ENCODE measurements at places on chromosomes 2 and 18.

DNA sequence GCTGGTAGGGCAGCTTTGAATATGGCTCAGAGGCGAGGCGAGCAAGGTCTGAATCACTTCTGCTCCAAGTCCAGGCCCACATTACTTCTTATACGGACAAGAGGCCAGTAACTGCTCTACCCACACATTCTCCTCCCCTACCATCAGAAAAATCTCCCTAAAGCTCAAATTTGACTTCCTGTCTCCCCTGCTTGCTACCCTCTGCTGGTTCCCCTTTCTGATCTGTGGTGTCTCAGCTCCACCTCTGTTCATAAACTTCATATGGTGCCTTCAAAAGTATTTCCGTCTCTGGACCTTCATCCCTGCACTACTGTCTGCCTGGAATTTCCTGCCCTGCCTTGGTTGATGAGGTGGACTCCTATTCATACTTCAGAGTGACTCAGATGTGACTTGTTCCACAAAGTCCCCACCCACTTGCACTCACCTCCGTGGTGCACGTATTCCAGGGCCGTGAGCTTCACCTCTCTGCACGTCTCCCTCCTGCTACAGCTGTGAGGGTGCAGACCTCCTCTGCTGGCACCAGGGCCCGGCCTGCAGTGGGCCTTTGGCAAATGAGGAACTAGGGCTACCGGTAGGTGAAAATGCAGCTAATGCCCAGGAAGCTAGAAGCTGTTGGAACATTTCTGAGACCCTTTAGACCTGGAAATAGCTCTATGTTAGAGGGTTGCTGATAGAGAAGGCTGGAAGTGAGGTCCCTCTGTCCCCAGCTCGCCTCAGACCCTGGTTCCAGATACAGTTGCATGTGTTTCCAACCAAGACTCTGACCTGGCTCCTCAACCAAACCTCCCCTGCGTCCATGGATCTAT lies 24.6 kb upstream of the KCMF1 start:
- no peak for DNase-seq

DNA sequence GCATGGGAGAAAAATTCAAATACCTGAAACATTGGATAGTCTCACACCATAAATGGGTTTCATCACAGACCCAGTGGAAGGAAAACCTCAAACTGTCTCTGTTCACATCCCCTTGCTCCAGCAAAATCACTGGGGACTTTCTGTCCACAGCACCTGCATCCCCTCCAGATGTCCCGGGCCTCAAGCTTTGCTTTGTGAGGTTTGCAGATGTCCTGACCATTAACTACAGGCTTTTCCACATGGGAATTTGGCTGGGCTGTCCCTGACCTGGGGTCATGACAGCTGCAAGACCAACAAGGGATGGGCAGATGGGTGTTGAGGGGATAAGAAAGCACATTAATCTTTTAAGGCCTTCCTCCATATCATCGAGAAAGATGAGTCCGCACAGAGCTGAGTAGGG lies 427.9 kb downstream of the TXNL1 start:
- DNase-seq, result no peak

GRCh38 chr18:41391616-41392595 lies 563.1 kb upstream of the PIK3C3 start:
- DNase-seq, result no peak

GRCh38 chr2:46984642-46985476 lies 69.3 kb upstream of the MCFD2 start:
- DNase-seq, result peak; percentile 82

DNA sequence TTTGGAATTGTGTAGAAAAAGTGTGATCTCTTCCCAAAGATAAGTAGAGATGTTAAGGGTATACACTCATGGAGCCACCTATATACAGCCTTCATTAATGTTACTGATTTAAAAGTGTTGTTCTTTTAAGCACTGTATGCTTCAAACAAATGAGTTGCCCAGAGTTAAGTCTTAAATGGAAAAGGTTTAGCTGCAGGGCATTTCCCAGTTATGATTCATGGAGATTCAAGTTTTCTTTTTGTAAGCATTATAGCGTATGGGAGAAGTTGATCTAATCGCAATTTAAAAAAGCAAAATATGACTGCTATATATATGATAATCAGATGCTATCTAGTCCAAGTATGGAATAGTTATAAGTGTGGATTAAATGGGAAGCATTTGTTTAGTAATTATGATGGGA lies 4.8 kb downstream of the PDK1 start:
- DNase-seq, result no peak

- DNase-seq, result peak; percentile 81
These were observed 4.2 kb upstream of the CNNM3 start for GRCh38 chr2:96811917-96812316.

- DNase-seq, result no peak
These were observed 2048.0 kb downstream of the SUCLG1 start for GRCh38 chr2:82411071-82411470.

- DNase-seq, result no peak
These were observed 11.4 kb downstream of the WDSUB1 start for GRCh38 chr2:159275111-159275510.

DNA sequence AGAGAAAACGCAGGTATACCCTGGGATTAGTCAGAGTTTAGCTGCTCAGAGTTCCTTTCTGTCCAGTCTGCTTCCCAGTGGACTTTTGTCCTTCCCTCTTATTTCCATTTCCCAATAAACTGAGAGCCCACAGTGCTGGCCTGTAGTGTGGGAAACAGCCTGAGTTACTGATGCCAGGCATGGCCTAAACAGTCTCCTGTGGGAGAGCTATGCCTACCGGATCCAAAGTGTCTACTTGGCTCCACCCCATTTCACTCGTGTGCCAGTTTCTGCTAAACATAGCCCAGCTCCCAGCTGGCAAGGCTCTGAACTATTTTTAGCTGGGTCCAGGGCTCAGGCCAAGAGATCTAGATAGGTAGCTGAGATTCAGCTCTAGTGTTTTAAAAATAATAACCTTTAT lies 15.6 kb upstream of the PPP1CB start:
- DNase-seq, result peak; percentile 95

- no peak for DNase-seq
These were observed 31.0 kb downstream of the EIF2AK3 start for GRCh38 chr2:88596141-88596830.

- DNase-seq, result no peak
These were observed 116.8 kb upstream of the EPC2 start for GRCh38 chr2:148527488-148528340.

DNA sequence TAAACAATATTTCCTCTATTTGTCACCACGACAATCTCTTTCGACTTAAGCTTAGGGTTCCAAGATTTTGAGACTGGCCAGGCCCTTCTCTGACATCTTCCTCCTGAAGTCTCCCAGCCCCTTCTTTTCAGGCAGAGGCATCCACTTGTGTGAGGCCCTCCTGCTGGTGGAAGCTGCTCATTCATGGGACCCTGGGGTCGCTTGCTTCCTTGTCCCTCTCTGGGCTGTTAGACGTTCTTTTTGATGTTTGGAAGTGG lies 188.2 kb upstream of the APCDD1 start:
- no peak for DNase-seq

GRCh38 chr2:229249536-229249935 lies 21.6 kb downstream of the PID1 start:
- DNase-seq, result no peak

DNA sequence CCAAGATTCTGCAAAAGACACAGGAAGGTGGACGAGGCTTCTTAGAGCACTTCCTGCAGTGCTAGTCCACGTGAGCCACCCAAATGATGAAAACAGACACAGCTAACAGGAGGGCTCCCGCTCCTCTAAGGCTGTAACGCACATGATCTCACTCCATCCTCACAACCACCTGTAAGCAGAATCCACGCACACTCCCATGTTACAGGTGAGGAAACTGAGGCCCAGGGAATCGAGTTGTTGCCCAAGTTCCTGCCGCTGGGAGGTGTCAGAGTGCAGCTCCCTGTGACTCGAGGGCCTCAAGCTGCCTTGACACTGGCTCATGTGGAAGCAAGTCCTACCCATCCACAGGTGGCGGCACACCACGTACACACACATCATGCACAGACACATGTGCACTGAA lies 4.4 kb downstream of the DNMT3A start:
- DNase-seq, result no peak

DNA sequence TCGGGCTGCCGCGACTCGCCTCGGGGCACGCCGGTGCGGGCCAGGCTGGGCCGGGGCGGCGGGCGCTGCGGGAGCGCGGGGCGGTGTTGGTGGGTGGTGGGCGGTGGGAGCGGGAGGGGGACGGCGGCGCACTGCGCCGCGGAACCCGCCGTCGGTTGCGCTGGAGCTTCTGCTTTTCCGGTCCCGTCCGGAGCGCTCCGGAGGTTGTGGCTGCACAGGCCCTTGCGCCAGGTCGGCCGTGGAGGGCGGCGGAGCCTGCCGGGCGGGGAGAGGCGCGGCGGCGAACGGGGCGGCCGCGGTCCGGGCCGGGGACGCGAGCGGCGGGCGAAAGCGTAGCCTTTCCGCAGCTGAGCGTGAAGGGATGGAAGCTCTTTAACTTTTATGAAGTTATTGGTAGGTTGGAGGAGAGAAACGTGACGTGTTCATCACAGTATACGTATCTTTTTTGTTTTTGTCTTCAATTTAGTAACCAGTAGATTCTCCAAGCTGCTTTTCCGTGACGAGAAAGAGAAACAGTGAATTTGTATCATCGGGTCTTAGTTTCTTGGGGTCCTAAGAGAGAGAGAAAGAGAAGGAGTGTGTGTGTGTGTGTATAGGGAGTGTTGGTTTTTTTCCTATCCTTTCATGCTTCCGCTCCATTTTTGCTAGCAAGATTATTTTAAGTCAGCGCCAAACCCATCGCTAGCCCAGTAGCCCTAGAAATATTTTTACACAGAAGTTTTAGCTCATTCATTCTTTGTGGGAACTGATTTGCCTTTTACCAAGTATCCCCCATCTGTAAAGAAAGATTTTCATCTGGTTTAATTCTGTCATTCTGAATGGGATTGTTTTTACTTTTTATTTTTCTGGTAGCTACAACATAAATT lies 535 bp downstream of the ATG4B start:
- no peak for DNase-seq

DNA sequence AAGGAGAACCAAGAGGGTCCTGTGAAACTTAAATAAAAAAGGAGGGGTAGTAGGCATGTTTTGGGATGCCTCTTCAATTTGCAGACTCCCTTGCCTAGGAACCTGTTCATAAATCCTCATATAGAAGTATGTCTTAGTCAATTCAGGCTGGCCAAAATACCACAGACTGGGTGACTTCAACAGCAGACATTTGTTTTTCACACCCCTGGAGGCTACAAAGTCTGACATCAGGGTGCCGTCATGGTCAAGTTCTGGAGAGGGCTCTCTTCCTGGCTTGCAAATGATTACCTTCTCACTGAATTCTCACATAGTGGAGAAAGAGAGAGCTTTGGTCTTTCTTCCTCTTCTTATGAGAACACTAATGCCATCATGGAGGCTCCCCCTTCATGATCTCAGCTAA lies 4.1 kb upstream of the TCF4 start:
- no peak for DNase-seq

DNA sequence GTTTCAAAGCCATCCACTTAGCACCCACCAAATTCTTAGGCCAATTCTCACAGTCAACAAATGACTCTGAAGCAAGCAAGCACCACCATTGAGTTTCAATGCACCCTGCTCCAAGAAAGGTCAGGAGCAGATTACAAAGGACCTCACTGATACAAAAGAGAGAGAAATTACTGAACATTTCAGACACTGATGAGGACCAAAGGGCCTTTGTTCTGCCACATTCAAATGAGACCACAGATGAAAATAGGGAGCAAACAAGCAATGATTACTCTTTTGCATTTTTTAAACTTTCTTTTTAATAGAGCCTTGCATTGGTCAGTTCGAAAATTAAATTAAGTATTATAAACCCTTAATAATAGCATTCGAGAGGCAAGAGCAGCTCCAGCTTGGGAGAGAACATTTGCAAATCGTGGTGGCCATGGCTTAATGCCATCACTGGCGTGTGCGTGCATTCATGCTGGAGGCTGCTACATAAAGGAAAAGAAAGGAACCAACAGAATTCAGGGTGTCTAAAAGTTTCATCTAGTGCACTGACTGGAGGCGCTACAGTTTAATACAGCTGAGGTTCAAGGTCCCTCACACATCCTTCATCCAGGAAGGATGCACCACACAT lies 87.5 kb downstream of the KLF7 start:
- no peak for DNase-seq

DNA sequence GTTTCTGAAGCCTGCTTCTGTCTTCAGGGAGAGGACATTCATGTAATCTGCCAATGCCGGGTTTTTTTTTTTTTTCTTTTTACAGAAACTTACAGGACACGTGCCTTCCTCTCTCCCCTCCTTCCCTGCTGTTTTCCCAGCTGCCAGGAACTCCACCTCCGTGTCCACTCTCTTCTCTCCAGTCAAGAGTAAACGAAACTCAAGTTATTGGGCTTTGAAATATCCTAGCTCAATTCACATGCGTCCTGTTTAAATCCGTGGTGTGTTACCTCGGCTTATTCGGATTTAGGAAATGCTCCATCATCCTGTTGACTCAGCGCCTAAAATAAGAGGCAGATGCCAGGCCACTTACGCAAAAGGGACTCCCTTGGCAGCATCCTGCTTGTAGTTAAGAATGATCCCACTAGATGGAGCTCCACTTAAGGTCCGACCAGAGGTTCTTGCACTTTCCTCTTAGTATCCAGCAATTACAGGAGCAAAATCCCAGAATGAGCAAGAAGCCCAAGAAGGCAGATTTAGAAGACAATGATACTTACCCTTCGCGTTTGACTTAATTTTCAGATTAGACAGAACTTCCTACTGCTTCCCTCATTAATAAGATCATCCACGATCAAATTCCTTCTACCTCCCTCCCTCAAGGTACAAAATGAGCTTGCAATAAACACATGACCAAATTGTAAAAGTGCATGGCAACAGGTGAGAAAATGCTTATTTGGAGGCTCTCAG lies 97.2 kb upstream of the ZCCHC2 start:
- DNase-seq, result peak; percentile 60

DNA sequence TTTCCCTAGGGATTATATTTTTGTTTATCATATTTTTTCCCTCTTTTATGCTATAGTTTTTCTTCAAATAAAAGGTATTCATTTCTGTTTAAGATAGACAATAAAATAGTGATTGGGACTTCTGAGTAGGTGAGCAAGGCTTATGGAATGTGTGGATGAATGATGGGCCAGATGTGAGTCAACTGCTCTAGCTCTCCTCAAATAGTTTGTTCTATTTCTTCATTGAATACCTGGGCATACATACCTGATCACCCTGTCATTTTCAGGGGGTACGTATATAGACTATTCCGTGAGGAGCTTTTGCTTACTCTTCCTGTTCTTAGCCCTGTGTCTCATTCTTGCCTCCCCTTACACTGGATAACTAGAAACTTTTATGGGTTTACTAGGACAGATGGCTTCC lies 41.9 kb downstream of the BABAM2 start:
- DNase-seq, result no peak
